ENCODE measurements at places on chromosomes 2 and 18.
A peak's percentile ranks its signal among the peaks of the same experiment; 100 is the strongest.

DNA sequence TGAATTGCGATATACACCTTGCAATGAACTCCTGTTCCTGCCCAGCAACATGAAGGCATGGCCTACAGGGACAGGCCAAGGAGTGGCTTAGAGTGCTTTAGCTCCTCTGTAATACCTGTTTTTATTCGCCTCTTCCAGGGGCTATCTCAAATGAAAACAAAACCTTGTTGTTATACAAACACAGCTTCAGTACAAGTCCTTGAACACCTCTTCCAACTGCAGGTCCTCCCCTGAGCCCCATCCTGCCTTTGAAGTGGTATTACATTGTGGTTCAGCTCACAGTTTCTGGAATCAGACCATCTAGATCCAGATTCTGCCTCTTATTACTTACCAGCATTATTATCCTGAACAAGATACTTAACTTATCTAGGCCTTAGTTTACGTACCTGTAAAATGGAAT, 83.0 kb upstream of the HNRNPA3 start:
- no peak for DNase-seq

DNA sequence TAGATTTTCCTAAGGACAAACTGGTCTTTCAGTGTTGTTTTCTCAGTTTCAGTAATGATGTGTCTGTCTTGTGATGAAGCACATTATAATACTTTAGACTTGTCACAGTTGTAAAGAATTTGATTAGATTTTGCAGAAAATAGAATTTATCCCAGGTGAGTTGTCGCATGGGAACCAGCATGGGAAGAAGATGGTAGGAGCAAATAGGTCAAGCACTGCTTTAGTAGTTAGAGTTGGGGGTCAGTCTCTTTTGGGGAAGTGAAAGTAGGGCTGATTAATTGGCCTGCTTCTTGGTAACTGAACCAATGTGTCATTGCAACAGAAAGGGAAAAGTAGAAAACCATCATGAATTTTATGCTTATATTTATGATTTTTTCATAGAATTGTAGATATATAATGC, 153.2 kb upstream of the MYO3B start:
- DNase-seq = no peak

DNA sequence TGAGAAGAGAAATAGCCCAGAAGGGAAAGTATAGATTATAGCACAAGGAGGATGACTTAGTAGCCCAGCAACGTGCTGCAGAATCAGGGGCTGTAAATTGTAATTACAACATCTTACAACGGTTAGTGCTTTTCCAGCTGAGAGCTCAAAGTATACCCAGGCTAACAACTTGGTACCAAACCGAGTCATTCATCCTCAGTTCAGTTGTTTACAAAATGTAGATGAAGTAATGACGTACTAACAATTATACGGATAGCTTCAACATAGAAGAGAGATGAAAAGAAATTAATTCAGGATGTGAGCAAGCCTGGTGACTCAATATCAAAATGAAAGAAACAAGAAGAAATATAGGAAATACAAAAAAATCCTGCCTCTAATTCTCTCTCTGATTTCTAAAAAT, 99.2 kb downstream of the DYNAP start:
- DNase-seq = peak; percentile 19

DNA sequence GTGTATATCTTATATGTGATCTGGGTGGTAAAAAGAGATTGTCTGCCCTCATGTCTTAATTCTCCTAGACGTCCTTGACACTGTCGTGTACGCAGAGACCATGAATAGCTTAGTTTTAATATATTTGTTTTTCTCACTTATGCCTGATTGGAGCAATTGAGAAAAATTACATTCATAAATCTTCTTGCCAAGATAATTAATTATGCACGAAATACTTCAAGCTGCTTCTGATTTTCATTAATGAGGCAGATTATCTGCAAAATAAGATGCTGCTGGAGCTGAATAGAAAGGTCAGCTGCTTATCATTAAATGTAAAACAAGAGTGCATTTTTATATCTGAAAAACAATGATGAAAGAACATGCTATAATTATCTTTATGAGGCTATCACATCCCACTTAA, 95.9 kb downstream of the CCDC141 start:
- no peak for DNase-seq

- no peak for DNase-seq
These were observed 290.8 kb downstream of the KCNS3 start for GRCh38 chr2:18169121-18169892.

DNA sequence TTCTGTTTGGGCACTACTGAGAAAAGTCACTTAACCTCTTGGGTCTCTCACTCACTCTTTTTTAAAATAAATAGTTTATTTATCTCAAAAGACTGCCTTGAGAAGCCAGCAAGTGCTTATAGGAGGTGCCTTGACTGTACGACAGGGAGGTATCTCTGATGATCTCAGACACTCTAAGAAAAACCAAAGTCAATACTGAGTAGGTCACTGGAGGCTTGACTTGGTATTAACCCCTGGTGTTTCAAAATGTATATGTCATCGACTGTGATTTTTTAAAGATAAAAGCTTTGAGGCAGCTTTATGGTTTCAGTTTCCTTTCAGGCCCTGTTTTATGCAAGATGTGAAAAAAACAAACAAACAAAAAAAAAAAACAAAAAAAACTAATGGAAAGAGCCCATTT, 33.7 kb downstream of the MREG start:
- no peak for DNase-seq

DNA sequence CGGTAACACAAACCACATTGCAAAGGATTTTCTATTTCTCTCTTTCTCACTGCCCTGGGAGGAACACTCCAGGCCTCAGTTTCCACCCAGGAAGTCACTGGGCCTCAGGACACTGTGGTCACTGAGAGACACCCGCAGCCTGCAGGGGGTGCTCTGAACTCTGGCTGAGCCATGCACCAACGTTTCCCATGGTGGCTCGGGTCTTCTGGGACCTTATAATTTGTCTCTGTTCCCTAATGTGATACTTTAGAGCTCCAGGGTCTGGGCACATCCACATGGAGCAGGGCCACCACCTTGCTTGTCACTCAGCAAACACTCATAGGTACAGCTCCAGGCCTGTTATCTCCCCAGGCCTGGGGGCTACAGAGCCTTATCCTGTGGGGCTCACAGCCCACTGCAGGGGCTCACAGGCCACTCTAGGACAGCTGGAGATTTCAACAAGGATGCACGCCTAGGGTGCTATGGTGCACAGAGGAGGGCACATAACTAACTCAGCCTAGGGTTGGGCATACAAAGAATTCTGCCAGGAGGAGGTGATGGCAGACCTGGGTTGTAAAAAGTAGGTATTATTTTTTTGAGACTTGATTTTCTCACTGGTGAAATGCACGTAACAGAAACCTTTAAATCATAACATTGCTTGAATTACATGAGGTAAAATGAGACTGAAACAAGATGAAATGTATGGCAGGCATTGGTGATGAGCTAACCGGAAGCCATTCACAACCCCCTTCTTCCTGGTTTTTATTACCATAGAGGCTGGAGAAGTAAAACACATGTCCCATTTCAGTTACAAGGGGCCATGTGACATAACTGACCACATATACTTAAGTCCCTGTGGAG, 3.0 kb upstream of the HS1BP3 start:
- DNase-seq = no peak

DNA sequence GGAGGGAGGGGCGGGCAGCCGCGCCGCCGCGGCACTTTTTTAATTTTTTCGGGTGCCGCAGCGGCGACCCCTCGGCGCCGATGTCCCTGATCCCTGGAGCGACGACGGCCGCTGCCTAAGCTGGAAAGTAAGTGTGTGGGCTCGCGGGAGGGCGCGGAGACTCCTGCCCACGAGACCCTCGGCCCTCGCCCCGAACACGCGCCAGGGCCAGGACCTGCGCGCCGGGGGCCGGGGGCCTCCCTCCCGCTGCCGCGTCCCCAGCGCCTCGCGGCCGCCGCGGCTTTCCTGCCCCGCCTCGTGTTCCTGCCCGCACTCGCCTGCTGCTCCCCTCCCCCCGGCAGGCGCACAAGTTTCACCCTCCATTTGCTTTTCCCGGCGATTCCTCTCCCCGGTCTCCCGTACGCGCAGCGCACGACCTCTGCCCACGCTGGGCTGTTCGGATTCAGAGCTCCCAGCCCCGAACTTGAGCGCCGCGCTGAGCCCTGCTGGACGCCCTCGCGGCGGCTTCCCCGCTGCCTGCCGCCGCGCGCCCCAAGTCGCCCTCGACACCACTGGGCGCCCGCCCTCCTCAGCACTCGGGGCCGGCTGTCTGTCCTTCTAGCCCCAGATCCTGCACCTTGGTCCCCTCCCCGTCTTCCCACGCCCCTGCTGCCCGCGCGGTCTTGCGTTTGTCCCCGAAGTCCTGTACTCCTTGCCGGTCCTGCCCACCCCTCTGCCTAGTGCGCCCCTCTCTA, 507 bp downstream of the PKP4 start:
- DNase-seq = peak; percentile 71

DNA sequence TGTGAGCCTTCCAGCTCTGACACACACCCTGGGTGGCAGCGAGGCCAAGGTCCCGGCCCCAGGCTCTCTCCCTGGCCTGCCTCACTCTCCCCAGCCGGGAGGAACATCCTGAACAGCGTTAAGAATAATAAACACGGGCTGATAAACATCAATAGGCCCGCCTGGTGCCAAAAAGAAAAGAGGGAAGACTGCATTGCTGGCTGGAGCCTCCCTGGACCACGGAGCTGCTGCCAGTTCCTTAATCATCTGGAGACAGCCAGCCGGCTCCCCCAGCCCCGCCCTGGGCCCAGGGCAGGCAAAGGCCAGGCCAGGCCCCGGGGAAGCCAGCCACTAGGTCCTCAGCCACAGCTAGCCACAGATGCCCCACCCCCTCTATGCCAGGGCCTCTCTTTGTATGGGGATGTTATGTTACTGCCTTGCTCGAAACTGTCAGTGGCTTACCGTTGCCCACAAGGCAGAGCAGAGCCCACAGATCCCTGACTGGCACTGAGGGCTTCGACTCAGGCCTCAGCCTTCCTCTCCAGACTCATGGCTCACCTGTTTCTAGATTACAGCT, 293.7 kb downstream of the DYSF start:
- DNase-seq = peak; percentile 13

DNA sequence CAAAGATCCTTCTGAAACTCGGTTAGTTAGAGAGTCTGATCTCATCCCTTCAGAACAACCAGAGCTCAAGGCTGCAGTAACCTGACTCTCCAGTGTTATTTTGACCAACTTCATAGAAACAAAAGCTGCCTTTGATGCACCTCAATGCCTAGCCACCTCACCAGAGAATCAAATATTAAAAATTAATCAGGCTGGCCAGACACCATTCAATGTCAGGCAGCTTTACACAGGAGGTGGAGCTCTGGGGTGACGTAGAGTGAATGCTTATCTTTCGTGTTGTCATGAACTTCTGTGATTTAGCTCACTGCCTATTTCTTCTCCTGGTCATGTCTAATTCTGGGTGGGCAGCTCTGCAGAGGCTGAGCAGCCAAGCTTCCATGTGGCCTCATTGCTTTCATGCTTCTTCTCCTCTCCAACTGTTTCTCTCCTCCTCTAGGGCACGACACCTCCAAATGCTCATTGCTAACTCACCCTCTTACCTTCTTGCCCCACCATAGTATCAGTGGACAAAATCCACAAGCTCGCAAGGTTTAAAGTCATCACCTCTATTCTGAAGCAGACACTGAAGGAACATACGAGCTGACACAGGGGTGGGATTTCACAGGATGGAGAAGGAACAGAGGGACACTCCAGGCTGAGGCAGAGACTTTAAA, 39.4 kb downstream of the AAK1 start:
- no peak for DNase-seq

DNA sequence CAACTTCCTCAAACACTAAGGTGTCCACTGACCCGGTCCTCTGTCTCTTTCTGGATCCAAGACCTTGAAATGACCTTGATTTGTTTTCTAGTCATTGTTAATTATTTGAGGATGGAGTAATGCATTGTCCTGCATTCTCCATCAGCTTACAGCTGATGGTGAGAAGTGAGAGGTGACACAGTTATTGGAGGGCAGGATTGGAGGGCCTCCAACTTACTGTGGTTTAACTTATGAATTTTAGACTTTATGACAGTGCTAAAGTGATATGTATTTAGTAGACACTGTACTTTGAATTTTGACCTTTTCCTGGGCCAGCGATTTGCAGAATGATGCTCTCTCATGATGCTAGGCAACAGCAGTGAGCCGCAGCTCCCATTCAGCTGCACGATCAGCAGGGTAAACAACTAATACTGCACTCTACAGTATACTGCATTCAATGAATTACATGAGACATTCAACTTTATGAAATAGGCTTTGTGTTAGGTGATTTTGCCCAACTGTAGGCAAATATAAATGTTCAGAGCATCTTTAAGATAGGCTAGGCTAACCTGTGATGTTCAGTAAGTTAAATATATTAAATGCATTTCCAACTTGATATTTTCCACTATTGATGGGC, 200.0 kb upstream of the MEX3C start:
- DNase-seq = no peak

DNA sequence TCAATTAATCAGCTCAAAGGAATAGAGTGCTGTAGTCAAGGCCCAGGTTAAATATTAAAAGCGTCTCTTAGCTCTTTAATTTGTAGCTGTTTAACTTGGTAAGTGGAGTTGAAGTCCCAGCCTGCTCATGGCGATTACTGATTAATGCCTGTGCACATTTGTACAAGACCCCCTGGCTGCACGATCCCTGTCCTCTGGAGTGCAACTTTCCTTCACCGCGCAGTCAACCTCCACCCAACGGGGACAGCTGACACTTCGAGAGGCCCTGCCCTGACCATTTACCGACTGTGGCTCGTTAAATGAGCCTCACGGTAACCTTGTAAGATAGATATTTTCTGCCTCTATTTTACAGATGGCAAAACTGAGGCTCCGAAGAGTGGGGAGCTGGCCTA, 5.5 kb upstream of the CYS1 start:
- DNase-seq = no peak

GRCh38 chr2:99672766-99673350, 183.0 kb upstream of the REV1 start:
- DNase-seq = no peak

DNA sequence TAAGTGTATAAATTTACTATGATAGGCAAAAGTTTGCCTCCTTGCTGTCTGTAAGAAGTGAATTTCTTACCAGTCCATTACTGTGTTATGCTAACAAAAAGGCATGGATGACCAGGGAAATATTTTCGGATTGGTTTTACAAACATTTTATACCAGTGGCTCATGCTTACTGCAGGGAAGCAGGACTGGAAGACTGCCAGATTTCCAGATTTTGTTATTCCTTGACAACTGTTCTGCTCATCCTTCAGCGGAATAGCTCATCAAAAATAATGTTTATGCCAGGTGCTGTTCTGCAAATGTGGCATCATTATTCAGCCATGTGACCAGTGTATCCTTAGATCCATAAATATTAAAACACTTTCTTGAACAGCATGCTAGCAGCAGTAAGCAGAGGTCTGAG, 40.4 kb upstream of the NETO1 start:
- no peak for DNase-seq

DNA sequence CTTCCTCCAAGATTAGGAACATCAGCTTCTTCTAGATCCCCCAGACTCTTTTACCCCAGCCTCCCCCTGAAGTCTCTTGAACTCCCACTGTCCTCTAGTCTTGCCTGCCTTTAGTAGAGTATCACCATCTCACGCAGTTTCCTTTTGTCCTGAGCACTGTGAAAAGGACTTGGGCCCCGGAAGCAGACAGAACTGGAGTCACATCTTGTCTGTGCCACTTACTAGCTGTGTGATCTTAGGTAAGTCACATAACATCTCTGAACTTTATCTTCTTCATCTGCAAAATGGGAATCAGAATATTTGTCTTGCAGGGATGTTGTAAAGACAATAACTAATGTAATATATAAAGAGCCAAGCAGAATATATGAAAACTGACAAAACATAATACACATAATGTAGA, 8.4 kb upstream of the TRABD2A start:
- DNase-seq = no peak

All from choroid plexus epithelial cell (primary cell).